ENCODE measurements at places on chromosomes 3 and 15.

DNA sequence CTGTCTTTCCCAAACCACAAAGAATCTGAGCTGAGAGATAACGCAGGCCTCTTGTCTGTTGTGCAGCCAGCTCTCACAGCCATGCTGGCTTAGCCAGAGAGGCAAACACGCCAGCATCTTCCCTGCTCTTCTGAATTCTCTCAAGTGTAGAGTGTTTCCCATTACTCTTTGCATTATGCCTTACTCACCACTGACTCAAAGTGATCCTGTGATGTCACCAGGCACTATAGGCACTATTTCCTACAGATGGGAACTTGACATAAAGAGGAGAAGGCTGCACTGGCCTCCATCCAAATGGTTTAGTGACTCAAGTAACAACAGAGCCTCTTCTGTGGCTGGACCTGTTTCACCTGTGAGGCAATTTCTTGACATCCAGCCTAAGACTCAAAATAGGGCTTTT, 44.4 kb downstream of the PDZRN3 start:
- DNase-seq: no peak

- DNase-seq: no peak
These were observed 88.0 kb downstream of the CYP19A1 start for GRCh38 chr15:51250217-51251011.

- DNase-seq: peak; percentile 17
These were observed 3.3 kb downstream of the PKM start for GRCh38 chr15:72227720-72228119.

- no peak for DNase-seq
These were observed 230.3 kb upstream of the TBL1XR1 start for GRCh38 chr3:177427540-177427939.

DNA sequence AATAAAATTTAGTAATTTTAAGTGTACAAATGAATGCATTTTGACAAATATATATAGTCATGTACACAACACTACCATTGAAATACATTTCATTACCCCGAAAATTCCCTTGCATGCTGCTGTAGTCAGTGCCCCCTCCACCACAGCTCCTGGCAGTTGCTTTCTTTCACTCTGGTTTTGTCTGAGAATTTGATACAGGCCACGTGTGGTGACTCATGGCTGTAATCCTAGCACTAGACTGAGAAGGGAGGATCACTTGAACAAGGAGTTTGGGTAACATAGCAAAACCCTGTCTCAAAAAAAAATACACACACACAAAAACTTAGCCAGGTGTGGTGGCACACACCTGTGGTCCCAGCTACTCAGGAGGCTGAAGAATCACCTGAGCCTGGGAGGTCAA, 65.4 kb downstream of the TFRC start:
- no peak for DNase-seq

DNA sequence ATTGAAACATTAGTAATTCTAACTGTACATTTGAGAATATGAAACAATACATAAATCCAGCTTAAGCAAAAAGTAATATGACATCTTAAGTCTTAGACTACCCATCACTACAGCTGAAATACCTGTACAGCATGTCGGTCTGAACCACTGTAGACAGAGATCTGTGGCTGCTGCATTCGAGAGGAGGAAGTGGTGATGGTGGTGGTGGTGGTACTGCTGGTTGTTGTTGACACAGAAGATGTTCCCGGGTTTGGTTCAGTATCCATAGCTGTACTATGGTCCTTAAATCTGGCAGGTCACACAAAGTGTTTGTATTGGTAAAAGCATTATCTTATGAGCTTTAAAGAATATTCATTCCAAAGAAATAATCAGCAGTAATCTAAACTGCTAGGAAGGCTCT, 2.9 kb downstream of the PHC3 start:
- peak; percentile 20 for DNase-seq

GRCh38 chr3:10548992-10549391, 43.6 kb upstream of the ATP2B2 start:
- peak; percentile 18 for DNase-seq

Measured in activated CD4-positive, alpha-beta T cell treated with anti-CD3 and anti-CD28 coated beads, Interleukin-2, amount 50 U/mL, for 4 hours (primary cell).